Activated CD4-positive, alpha-beta T cell treated with anti-CD3 and anti-CD28 coated beads for 36 hours (primary cell): ENCODE measurements at places on chromosomes 3 and 15. TPM values are rescaled to one million over a fixed set of nuclear protein-coding genes. Genes with fewer than 3 reads are reported as not detected.

DNA sequence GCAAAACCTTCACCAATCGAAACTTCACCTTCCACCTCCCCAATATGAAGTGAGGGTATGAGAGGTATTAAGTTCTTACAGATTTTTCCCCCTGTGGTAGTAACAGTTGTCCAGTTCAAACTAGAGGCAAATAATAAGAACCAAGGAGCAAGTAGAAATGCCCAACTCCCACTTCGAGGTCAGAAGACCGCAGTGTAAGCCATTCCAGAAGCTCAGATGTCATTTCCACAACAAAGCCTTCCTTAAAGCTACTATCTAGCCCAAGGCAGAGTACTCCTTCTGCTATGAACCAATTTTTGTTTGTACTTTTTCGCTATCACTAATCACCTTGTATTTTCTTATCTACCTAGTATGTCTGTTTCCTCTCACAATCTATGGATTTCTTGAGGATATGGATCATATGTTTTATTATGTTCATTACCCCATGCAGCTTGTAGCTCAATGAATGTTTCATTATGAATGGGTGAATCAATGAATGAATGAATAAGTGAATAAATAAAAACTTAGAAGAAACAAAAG, 235.7 kb upstream of the KCNMB2 start:
- DNase-seq: no peak

DNA sequence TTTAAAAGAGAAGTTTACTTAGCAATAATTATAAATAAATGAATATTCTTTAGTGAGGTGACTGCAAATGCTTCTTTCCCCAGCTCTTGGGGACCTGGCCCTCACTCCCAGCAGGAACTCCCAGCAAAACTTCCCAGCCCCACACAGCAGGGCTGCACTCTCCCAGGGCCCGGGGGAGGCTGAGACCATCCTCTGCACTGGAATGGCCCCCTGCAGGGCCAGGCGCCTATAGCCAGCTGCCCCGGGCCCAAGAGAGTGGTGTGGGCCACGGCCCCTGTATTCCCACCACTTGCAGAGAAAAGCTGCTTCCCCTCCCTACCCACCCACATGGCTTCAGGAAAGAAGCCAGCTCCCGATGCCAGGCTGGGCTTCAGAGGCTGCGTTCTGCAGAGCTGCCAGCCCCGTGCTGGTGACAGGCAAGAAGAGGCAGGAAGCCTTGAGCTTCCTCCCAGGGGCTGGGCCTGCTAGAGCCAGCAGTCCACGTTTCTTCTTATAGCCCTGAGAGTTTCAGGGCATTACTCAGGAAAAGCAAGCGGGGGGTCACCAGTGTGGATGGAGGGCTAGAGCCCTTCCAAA, 20.0 kb downstream of the IDH2 start:
- DNase-seq: no peak

- DNase-seq: no peak
Measured at GRCh38 chr3:174337227-174337626, 521.9 kb upstream of the NAALADL2 start.

- no peak for DNase-seq
Measured at GRCh38 chr15:45328663-45329062, 49.7 kb downstream of the GATM start.

DNA sequence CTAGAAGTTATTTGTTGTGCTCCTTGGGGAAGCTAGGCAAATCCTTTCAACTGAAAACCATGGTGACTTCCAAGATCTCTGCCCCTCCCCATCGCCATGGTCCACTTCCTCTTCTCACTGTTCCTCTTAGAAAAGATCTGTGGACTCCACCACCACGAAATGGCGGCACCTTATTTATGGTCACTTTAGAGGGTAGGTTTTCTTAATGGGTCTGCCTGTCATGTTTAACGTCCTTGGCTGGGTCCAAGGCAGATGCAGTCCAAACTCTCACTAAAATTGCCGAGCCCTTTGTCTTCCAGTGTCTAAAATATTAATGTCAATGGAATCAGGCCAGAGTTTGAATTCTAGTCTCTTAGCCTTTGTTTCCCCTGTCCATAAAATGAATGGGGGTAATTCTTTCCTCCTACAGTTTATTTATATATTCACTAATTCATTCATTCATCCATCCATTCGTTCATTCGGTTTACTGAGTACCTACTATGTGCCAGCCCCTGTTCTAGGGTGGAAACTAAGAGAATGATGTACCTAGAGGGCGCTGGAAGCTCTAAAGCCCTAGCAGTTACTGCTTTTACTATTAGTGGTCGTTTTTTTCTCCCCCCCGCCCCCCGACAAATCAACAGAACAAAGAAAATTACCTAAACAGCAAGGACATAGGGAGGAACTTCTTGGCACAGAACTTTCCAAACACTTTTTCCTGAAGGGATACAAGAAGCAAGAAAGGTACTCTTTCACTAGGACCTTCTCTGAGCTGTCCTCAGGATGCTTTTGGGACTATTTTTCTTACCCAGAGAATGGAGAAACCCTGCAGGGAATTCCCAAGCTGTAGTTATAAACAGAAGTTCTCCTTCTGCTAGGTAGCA, 657 bp downstream of the PATL2 start:
- peak; percentile 59 for DNase-seq

DNA sequence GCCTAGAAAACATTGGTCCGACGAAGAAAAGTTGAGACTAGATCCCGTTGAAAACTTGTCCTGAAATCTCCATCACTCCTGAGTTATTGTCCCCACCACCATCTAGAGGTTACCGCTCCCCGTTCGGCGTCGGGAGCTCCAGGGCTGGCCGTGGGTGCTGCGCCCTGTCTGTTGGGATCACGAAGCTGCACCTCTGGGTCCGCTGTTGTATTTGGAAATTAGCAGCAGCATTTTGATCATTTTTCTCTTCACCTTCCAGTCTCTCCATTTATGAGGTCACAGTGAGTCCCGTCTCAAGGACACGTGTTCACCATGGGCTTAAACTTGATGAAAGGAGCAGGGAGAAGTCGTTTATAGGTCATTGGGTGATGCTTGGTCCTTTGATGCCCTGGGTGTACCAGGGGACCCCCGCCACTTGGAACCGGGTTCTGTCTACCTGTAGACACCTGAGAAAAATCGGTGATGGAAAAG, 565 bp downstream of the MANF start:
- peak; percentile 40 for DNase-seq

- no peak for DNase-seq
Measured at GRCh38 chr3:29701326-29701983, 420.6 kb downstream of the RBMS3 start.

- DNase-seq: no peak
Measured at GRCh38 chr15:94910166-94910565, 678.8 kb downstream of the MCTP2 start.

SEMA4B gene
- total RNA-seq: 12.5 TPM

GADL1 gene
- total RNA-seq: not detected

GRM2 gene
- total RNA-seq: 0.47 TPM

PLIN1 gene
- total RNA-seq: 0.41 TPM

FBXL22 gene
- 0.69 TPM for total RNA-seq
